ENCODE measurements at places on chromosomes 5 and 9. TPM values are rescaled to one million over a fixed set of nuclear protein-coding genes. Genes with fewer than 3 reads are reported as not detected.

The TAF11L10 gene
- not detected for total RNA-seq

The LTC4S gene
- total RNA-seq = not detected

The S1PR3 gene
- total RNA-seq = 32.4 TPM

The ZNF300 gene
- 3.0 TPM for total RNA-seq

The MZB1 gene
- not detected for total RNA-seq

The PDCD1LG2 gene
- 0.39 TPM for total RNA-seq

The LOX gene
- total RNA-seq = 1.6 TPM

The IFNA6 gene
- total RNA-seq = not detected

The C9orf152 gene
- total RNA-seq = not detected

The GRIN1 gene
- 0.33 TPM for total RNA-seq

The IL11RA gene
- 5.0 TPM for total RNA-seq

The FST gene
- total RNA-seq = 13.3 TPM

The SLC27A6 gene
- not detected for total RNA-seq

The MARVELD2 gene
- total RNA-seq = 2.1 TPM

The PTGDS gene
- total RNA-seq = 0.71 TPM

The PRPF4 gene
- total RNA-seq = 60.4 TPM

The PLEKHG4B gene
- 0.78 TPM for total RNA-seq

The HMGCS1 gene
- 56.3 TPM for total RNA-seq

The DMGDH gene
- total RNA-seq = not detected

The IPPK gene
- total RNA-seq = 13.9 TPM

The IFNA13 gene
- total RNA-seq = not detected

The PPP3R2 gene
- total RNA-seq = not detected

The ANKRD20A1 gene
- total RNA-seq = 0.28 TPM

The PROB1 gene
- 0.33 TPM for total RNA-seq

The SLC4A9 gene
- total RNA-seq = 0.01 TPM

The CKMT2 gene
- not detected for total RNA-seq

The CCL19 gene
- not detected for total RNA-seq

The NSG2 gene
- total RNA-seq = 0.10 TPM

The RNF180 gene
- total RNA-seq = 0.31 TPM

The TEX48 gene
- not detected for total RNA-seq

The AK6 gene
- 51.8 TPM for total RNA-seq

The BARHL1 gene
- total RNA-seq = not detected

The SNCB gene
- 1.2 TPM for total RNA-seq

Measured in A549 treated with CpdA at 1 μM for 4 hours (cell line).